Cortex of kidney (tissue), 1 donor: ENCODE measurements at places on chromosomes 11 and 22.

GRCh38 chr11:36703055-36703404 lies 105.0 kb upstream of the RAG2 start:
- DNase-seq = no peak

- DNase-seq = no peak
Observed at GRCh38 chr11:37963440-37963839, 1365.4 kb upstream of the RAG2 start.

GRCh38 chr11:73429121-73429750 lies 53.0 kb downstream of the RELT start:
- no peak for DNase-seq

- no peak for DNase-seq
Observed at GRCh38 chr22:42800451-42801251, 56.4 kb downstream of the ARFGAP3 start.

GRCh38 chr11:92180226-92180625 lies 44.4 kb upstream of the FAT3 start:
- no peak for DNase-seq

- DNase-seq = no peak
Observed at GRCh38 chr11:113411536-113411935, 24.0 kb downstream of the ANKK1 start.

- peak; percentile 35 for DNase-seq
Observed at GRCh38 chr11:62337303-62338181, at the start of gene ASRGL1. TSS of gene ASRGL1 (plus strand) at chr11:62337448. CDS start at chr11:62337978, 530 bp downstream.

GRCh38 chr11:19905280-19905853 lies 192.7 kb downstream of the NAV2 start:
- no peak for DNase-seq

- no peak for DNase-seq
Observed at GRCh38 chr11:12909879-12910278, 99.2 kb upstream of the RASSF10 start.

DNA sequence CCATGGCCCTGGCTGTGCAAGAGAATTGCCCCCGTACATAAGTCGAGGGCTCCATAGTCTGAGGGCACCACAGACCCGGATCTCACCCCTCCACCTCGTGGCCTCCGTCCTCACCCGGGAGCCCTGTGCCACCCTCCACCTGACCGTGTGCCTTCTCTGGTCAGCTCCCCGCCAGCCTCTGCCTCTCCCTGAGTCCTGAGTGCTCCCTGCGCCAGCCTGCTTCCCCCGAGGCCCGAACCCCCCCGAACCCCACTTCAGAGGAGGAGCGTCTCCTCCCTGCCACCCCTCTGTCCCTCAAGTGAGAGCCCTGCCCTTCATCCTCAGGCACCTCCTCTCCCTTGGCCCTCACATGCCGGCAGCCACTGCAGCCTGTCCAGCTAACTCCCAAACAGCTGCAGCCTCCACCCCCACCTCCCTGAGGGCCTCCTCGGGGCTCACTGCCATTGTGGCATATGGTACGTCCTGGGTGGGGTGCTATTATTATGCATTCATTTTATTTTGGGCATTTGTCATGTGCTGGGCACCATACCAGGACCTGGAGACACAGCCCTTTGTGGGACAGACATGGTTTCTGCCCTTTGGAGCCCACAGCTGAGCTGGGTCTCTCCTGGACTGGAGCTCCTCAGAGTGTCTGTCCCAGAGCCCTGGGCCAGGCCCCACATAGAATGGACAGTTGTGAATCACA lies 67.2 kb downstream of the MYO7A start:
- DNase-seq = no peak

- peak; percentile 56 for DNase-seq
Observed at GRCh38 chr22:24592851-24593558, at the start of gene LRRC75B. TSS of gene LRRC75B (minus strand) at chr22:24593073. CDS start at chr22:24593039, 34 bp downstream.

DNA sequence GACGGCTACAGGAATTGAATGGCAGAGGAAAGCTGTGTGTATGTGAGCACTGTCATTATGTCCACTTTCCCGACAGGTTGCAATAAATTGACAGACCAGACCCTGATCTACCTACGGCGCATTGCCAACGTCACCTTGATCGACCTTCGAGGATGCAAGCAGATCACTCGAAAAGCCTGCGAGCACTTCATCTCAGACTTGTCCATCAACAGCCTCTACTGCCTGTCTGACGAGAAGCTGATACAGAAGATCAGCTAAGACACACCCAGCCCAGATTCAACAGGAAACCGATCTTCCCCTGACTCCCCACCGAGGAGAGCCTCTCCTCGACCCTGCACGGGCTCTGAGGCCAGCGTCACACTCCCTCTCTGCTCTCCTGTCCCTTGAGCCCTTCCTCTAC lies 11.5 kb upstream of the GRK2 start:
- DNase-seq = no peak

- no peak for DNase-seq
Observed at GRCh38 chr11:97430877-97431276, 1041.1 kb downstream of the JRKL start.

DNA sequence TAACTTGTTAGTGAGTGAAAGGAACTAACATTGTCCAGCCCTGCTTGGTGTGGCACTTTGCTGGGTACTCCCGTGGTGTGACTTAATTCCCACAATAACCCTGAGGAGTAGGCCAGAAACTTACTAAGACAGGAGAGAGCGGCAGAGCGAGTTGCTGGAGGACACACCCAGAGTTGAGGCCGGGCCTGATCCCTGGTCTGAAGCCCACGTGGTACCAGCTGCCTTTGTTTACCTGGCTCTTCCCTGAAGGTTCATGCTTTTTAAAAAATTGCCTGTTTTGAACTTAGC lies 594 bp downstream of the MPST start:
- DNase-seq = no peak

- DNase-seq = no peak
Observed at GRCh38 chr11:12944889-12945288, 64.2 kb upstream of the RASSF10 start.

DNA sequence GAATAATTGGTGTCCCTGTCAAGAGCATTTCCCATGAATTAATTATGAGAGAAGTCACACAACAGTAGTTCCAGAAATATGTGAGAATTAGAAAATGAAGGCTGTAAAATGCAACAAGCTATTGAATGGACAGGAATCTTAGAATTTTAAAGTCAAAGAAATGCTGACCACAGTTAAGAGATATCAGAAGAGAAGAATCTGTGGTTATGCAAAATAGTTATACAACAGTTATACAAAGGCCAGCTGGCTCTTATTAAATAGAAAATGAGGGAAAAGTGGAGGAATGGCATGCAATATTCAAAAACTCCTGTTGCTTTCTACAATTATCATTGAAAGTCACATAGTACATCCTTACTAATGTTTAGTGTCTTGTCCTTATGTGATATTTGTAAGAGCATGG lies 27.4 kb downstream of the CASP12 start:
- DNase-seq = no peak

DNA sequence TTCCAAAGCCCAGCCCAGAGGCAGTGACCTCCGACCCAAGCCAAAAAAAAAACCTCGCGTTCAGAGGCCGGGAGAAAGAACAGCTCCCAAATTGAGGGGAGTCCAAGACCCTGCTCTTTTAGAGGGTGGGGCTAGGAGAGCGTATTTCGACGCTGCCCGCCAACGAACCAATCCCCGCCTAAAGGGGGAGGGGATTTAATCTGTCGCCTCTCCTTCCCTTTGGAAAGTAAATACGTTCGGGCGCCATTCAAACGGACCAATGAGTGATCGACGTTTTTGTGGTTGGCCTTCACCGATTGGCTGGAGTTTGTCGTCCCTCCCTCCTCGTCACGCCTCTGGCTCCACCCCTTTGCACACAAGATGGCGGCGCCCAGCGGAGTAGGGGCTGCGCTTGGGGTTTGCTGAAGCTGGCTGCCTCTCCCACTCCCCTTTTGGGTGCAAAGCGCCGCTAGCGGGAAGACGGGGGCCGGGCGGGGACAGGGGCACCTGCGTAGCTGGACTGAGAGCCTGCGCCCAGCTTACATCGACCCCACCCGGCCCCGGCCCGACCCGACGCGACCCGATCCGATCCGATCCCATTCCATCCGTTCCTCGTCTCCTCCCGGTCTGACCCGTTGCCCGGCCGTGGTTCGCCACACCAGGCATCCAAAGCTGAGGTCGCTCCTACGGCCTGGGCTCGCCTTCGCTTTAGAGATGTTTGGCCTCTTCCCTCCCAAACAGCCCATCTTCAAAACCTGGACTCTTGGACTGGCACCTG lies at the start of gene RNF26:
Gene RNF26, plus strand, starts transcription at position 354 of the 757 bp plus-strand sequence. CDS start 596 bp downstream, outside the sequence.
- no peak for DNase-seq

DNA sequence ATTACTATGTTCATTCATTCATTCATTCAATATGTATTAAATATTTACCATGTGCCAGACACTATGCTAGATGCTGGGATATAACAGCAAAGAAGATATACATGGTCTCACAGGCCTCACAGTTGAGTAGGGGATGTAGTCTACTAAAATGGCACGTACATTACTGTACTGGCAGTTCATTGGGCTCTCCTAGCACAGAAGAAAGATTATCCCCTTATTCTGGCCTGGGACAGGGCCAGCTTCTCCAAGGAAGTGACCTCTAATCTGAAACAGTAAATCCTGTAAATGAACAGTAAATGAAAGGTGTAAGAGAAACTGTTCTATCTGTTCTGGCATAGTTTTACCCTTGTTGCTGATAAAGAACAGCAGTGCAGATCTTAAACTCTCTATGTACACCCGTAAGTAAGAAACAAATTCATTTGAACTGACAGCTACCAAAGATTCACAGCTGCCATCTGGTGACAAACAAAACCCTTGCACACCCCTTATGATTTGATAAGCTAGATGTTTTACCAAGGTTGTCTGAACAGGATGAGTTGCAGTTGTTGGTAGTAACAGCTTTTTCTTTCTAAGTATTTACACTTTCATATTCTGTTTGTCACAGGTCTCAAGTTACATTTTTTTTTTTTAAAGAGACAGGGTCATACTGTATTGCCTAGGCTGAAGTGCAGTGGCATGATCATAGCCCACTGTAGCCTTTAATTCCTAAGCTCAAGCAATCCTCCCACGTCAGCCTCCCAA lies 263.1 kb downstream of the TMEM135 start:
- DNase-seq = no peak

DNA sequence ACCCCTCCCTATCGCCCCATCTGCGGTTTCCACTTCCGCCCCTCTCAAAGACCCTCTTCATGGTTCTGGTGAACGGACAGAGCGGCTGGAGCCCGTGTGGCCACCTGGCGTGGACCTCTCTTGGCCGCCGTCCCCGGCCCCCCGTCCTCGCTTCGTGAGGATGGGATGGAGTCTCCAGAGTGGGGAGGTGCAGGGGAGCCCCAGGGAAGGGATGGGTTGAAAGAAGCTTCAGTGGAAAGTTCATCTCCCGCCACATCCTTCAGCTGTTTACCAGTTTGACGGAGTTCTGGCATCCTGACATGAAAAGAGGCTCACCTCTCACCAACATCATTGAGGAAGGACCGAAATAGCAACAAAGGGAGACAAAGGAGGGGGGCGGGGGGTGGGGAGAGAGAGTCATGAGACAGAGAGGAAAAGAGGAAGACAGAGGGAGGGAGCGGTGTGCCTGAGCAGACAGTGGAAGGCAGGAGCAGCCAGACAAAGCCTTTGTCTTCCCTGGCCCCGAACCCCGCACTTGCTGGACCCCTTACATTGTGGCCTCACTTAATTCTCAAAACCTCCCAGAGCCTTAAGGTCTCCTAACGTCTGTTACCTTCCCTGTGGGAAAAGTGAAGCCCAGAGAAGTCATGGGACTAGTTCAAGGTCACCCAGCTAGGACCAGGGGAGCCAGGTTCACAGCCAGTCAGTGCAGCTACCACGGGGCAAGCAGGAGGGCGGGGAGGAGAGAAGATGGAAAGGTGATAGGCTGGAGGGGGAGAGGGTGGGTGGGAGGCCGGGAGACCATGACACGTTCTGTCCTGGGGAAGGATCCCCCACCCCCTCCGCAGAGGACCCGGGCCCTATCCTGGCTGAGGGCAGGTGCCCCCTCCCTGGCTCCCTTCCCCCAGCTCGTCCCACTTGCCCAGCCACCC lies 54.9 kb downstream of the CD6 start:
- no peak for DNase-seq

- DNase-seq = no peak
Observed at GRCh38 chr22:47597041-47597440, 834.6 kb downstream of the TBC1D22A start.

DNA sequence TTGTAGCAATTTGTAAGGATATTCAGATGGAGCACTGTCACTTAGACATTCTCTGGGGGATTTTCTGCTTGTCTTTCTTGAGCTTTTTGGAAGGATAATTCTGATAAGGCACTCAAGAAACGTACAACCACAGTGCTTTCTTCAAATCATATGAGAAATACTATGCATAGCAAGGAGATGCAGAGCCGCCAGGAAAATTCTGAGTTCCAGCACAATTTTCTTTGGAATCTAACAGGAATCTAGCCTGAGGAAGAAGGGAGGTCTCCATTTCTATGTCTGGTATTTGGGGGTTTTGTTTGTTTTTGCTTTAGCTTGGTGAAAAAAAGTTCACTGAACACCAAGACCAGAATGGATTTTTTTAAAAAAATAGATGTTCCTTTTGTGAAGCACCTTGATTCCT lies 9.9 kb downstream of the PRSS23 start:
- DNase-seq = no peak

DNA sequence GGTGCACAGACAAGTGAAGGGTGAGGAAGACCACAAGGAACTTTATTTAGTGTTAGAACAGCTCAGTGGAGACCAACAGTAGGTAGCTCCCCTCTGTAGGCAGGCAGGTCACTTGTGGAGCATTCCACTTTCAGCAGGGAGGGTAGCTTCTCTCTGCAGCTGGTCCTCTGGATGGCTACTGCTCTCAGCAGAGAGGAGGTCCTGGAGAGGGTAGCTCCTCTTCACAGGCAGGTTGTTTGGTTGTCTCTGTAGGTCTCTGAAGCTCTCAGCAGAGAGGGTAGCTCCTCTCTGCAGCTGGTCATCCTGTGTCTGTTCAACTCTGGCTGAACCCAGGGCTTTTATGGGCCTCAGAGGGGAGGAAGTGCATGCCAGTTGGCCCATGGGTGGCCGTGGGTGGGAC lies 6.5 kb upstream of the OOSP1 start:
- DNase-seq = no peak

GRCh38 chr11:68412593-68413475 lies 47.7 kb upstream of the PPP6R3 start:
- no peak for DNase-seq

DNA sequence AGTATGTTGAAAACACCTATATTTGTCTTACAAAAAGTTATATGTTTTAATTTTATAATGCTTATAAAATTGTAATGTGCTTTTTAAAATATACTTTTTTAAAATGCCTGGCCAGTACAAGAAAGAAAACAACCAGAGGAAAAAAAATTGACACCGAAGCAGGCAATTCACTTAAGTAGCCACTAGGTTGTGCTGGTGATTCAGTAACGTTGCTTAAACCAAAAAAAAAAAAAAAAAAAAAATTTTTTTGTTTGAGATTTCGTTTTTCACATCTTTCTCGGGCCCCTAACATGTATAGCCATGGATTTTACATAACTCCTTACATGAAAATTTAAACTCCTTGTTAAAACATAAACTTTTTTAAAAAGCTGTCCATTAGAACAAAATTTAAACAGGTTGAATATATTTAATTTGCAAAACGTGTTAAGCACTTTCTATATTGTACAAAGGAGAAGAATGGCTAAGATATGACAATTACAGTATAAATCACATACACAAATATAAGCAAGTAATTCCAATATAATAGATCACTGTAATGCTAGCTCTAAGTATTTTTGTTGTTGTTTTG lies 9.2 kb downstream of the OR8B4 start:
- no peak for DNase-seq

- DNase-seq = no peak
Observed at GRCh38 chr11:2360081-2360642, 16.9 kb upstream of the CD81 start.

- no peak for DNase-seq
Observed at GRCh38 chr11:95093548-95093947, 3.9 kb downstream of the ENDOD1 start.
